ENCODE measurements at places on chromosomes 3 and 15. TPM values are rescaled to one million over a fixed set of nuclear protein-coding genes. Genes with fewer than 3 reads are reported as not detected.

AP3B2 gene
- 0.67 TPM for polyA plus RNA-seq

RFC4 gene
- polyA plus RNA-seq, result 12.7 TPM

GOLGA8T gene
- polyA plus RNA-seq, result 0.34 TPM

BSN gene
- 0.11 TPM for polyA plus RNA-seq

DMXL2 gene
- polyA plus RNA-seq, result 16.3 TPM
